Fibroblast of lung (primary cell): ENCODE measurements at places on chromosomes 2 and 18. TPM values are rescaled to one million over a fixed set of nuclear protein-coding genes. Genes with fewer than 3 reads are reported as not detected.

The CCL20 gene
- not detected in 2 replicates for total RNA-seq

The CERKL gene
- total RNA-seq: 0.17 TPM in 1 of 2 replicates, not detected in the other

The CNOT11 gene
- 15.2 and 16.3 TPM in 2 replicates for total RNA-seq

The DIPK1C gene
- total RNA-seq: not detected in 2 replicates

The KCNIP3 gene
- total RNA-seq: 1.5 and 1.7 TPM in 2 replicates

The EMILIN2 gene
- 11.1 and 18.0 TPM in 2 replicates for total RNA-seq

GRCh38 chr18:7177116-7177744, 53.7 kb upstream of the LRRC30 start:
- H3K27ac ChIP-seq: no peak overlapping the region
- H3K36me3 ChIP-seq: no peaks in the 10 kb centered on the region
- H3K27me3 ChIP-seq: no peaks in the 10 kb centered on the region
- no peaks in the 10 kb centered on the region for H3K4me1 ChIP-seq

DNA sequence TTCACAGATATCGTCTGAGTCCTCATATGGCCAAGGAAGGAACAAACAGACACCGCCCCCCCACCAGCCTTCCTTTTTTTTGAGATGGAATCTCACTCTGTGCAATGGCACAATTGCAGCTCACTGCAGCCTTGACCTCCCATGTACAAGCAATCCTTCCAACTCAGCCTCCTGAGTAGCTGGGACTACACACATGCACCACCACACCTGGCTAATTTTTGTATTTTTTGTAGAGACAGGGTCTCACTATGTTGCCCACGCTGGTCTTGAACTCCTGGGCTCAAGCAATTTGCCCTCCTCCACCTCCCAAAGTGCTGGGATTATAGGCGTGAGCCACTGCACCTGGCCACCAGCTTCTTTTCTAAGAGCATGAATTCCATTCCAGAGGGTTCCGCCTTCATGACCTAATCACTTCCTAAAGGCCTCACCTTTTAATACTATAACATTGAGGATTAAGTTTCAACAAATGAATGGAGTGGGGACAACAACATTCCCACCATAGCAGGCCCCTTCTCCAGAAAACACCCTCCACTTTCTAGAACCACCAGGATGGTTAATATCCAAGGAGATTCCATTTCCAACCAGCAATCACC, 2.2 kb upstream of the TMBIM1 start:
- H3K27me3 ChIP-seq: no peaks in the 10 kb centered on the region
- H3K4me3 ChIP-seq: no peak overlapping the region
- no peak for DNase-seq
- peaks cover 16% of the 10 kb centered on the region for H3K4me1 ChIP-seq

GRCh38 chr2:120599072-120599471, 136.6 kb upstream of the GLI2 start:
- peaks cover 2% of the 10 kb centered on the region for H3K27me3 ChIP-seq
- H3K36me3 ChIP-seq: no peaks in the 10 kb centered on the region
- no peak overlapping the region for H3K27ac ChIP-seq
- DNase-seq: no peak
- no peak overlapping the region for H3K4me3 ChIP-seq

DNA sequence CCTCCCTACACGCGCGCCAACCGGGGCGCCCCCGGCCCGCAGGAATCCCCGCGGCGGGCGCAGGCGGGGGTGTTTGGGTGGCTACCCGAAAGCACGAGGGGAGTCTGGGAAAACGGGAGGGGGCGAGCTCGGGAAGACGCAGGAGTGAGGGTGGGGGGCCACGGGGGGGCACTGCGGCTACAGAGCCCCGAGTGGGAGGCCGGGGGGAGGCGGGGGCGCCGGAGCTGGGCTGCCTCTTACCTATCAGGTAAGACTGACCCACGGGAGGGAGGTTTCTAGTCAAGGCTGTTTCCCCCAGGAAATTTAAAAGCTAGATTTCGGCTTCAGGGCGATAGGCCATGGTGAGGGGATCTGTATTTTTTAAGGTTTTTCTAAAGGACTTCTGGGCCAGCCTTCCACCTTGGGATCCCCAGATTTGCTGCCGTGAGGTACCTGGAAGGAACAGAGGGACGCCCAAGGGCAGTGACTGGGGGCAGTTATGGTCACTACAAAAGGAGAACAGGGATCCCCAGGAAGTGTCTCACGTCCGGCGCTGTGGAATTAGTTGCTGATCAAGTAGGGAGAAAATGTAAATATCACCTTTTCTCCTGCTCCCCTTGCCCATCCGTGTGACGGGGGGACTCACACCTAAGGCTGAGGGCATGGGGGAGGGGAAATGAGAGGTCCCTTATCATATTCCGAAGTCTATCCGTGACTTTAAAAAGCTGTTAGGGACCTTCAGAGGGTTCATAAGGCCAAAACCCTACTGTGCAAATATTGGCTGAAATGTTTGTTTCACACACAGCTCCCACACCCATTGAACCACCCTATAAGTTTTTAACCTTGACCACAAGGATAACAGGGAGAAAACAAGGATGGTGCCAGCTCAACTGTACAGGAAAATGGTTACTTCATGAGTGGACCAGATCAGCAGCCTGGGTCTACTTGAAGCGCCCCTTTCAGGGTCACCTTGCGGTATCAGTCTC, 638 bp upstream of the IRS1 start:
- H3K27me3 ChIP-seq: no peaks in the 10 kb centered on the region
- peak; percentile 34 for DNase-seq
- peaks cover 21% of the 10 kb centered on the region for H3K36me3 ChIP-seq
- H3K4me3 ChIP-seq: peak overlapping the region; percentile 63
- peak overlapping the region; percentile 85 for H3K27ac ChIP-seq

DNA sequence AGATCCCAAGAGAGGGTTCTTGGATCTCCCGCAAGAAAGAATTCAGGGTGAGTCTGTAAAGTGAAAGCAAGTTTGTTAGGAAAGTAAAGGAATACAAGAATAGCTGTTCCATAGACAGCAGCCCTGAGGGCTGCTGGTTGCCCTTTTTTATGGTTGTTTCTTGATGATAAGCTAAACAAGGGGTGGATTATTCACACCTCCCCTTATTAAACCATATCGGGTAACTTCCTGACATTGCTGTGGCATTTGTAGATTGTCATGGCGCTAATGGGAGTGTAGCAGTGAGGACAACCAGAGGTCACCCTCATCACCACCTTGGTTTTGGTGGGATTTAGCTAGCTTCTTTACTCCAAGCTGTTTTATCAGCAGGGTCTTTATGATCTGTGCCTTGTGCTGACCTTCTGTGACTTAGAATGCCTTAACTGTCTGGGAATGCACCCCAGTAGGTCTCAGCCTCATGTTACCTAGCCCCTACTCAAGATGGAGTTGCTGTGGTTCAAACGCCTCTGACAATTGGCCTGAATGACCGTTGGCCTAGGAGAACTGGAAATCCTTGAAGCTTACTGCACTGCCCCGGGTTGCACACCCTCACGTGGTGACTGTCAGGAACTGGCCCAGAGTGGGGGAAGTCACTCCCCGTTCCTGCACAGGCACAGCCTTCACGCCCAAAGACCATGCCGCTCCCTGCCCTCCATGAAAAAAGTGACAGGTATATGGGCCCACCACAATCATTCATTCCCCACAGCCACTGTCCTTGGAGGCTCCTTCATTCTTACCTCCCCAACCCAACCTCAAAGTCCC, 136.9 kb downstream of the SEPTIN10 start:
- no peaks in the 10 kb centered on the region for H3K27me3 ChIP-seq
- H3K4me3 ChIP-seq: no peak overlapping the region
- no peak for DNase-seq

- peaks cover 10% of the 10 kb centered on the region for H3K4me1 ChIP-seq
- no peaks in the 10 kb centered on the region for H3K36me3 ChIP-seq
These were observed 198.1 kb downstream of the PDE1A start for GRCh38 chr2:182228741-182229140.

GRCh38 chr18:28080876-28081300, 96.0 kb downstream of the CDH2 start:
- no peak overlapping the region for H3K27ac ChIP-seq
- no peaks in the 10 kb centered on the region for H3K4me1 ChIP-seq
- H3K36me3 ChIP-seq: no peaks in the 10 kb centered on the region
- H3K4me3 ChIP-seq: no peak overlapping the region
- no peaks in the 10 kb centered on the region for H3K27me3 ChIP-seq

DNA sequence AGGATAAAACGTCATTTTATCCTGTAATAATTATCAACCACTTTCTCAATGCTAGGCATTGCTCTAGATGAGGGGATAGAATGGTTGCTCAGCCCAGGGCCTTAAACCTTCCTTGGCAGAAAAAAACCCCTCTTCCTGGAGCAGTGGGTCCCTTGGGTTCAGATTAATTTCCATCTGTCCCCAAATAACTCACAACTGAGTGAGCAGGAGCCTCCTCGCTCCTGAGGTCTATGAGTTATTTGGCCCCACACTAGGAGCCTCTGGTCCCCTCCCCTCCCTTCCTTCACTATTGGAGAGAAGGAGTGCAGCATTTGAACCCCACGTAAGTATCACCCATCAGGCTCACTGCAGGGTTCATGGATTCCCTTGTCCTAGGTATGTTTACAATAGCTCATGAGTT, 157.5 kb upstream of the FHL2 start:
- no peak overlapping the region for H3K4me3 ChIP-seq
- no peak for DNase-seq
- H3K27me3 ChIP-seq: peaks cover 21% of the 10 kb centered on the region
- peaks cover 3% of the 10 kb centered on the region for H3K4me1 ChIP-seq
- H3K36me3 ChIP-seq: no peaks in the 10 kb centered on the region

DNA sequence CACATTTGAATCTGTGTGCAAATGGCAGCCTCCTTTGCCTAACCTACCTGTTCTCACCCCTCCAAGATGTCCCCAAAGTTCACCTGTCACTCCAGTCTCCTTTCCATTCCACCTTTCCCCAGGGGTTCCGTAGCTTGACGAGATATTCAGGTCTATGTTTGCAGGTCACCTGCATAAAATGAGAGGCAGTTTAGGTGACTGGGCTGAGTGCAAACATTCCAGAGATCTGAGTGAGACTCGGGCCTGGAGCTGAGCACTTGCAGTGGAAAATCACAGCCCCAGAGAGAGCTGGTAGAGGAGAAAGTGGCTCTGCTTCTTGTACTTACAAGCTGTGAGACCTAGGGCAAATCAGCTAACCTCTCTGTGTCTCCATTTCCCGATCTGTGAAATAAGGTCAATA, 20.1 kb downstream of the CAPN14 start:
- H3K27me3 ChIP-seq: no peaks in the 10 kb centered on the region
- no peak for DNase-seq
- no peaks in the 10 kb centered on the region for H3K4me1 ChIP-seq
- H3K4me3 ChIP-seq: no peak overlapping the region

DNA sequence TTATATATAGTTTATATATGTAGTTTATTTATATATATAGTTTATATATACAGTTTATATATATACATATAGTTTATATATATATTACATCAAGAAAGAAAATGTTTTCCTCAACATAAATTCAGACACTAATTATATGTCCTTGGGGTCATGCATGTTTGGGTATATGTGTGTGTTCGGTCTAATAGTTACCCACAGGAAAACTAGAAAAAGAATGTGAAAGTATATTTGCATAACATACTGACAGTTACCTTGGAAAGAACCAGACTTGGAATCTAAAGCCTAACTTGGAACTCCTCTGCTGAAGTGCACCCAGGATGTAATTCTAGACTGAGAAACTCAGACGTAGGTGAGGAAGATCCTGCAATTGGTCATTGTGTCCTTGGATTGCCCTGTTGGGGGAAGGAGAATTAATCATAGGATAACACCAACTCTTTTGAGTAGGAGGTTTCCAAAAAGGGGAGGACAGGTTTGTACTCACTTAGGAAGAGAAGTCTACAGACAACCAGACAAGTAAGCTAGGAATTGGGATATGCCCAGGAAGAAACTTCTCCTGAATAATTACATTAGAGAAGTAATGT, 8.9 kb upstream of the SLC25A12 start:
- H3K36me3 ChIP-seq: no peaks in the 10 kb centered on the region
- no peaks in the 10 kb centered on the region for H3K4me1 ChIP-seq
- DNase-seq: no peak
- no peak overlapping the region for H3K4me3 ChIP-seq
- H3K27me3 ChIP-seq: no peaks in the 10 kb centered on the region

DNA sequence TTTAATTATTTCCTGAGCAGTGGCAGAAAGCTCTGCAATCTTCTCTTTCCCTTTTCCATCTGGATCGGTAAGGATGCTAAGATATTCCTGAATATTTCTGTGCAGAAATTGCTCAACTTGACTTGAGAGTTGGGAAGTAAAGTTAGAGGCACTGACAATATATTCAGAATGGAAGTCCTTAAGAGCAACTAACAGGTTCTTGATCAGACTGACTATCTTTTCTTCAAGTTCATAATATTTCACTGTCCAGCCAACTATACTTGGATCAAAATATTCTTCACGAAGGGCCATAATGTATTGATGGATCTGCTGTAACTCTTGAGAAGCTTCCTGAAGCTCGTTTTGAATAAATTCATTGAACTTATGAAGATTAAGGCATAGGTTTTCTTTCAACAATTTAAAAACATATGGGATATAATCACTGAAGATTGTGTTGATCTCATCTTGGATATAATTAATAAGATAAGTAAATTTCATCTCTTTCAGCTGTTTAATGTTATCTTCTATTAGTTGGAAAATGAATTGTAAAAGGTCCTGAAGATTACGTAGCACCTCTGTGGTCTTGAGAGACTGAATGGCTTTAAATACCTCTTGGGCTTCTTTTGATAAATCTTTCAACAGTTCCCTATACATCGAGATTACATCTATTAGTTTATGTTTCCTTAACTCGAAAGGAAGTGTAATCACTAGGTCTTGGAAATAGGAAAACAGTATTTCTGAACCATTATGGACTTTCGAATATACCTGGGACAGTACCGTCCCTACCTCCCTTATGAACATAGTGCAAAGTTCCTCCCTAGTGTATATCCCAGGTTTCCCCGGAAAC, 41.7 kb downstream of the APOB start:
- H3K36me3 ChIP-seq: no peaks in the 10 kb centered on the region
- H3K4me3 ChIP-seq: no peak overlapping the region
- DNase-seq: no peak
- H3K4me1 ChIP-seq: no peaks in the 10 kb centered on the region
- H3K27me3 ChIP-seq: no peaks in the 10 kb centered on the region

- no peak overlapping the region for H3K27ac ChIP-seq
- H3K27me3 ChIP-seq: no peaks in the 10 kb centered on the region
- DNase-seq: no peak
- H3K4me1 ChIP-seq: no peaks in the 10 kb centered on the region
These were observed 37.5 kb downstream of the KCNS3 start for GRCh38 chr2:17915811-17916518.

DNA sequence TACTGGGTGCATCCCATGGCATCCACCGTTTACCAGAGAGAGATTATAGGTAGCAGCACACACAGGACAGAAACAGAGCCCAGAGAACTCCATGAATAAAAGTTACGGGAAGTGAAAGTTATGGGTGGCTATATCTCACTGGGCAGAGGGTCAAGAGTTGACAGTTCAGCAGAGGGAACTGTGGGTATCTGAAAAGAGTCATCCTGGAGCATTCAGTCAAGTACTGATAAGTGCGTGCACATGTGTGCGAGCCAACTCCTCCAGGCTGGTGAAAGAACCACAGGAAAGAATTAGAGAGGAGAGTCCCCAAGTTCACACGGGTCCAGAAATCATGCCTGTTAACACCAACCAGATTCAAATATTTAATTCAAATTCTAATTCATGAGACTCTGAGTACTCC, 1588.2 kb downstream of the LRP1B start:
- no peak for DNase-seq
- H3K27ac ChIP-seq: no peak overlapping the region
- no peaks in the 10 kb centered on the region for H3K27me3 ChIP-seq
- no peaks in the 10 kb centered on the region for H3K4me1 ChIP-seq
